GM04503 (cell line): ENCODE measurements at places on chromosomes 11 and 22.

DNA sequence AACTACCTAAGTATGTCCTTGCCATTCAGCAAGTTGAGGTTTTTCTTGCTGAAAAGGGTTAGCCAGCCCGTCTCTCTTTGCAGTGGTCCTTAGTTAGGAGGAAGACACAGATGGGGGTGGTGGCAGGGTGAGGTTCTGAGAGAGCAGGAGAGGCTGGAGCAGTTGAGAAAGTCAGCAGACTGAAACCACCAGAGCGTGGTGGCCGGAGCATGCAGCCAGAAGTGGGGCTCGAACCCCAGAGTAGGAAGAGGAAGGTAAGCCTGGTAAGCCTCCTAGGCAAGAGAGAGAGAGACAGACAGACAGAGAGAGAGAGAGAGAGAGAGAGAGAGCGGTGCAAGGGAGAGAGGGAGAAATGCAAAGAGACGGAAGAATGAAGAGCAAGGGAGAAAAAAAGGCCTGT is 9.2 kb upstream of the SCN4B start:
- no peak for DNase-seq

- DNase-seq, result no peak
Measured at GRCh38 chr11:91926965-91927364, 297.7 kb upstream of the FAT3 start.

GRCh38 chr22:17228725-17229126 is 9.5 kb upstream of the ADA2 start:
- no peak for DNase-seq

DNA sequence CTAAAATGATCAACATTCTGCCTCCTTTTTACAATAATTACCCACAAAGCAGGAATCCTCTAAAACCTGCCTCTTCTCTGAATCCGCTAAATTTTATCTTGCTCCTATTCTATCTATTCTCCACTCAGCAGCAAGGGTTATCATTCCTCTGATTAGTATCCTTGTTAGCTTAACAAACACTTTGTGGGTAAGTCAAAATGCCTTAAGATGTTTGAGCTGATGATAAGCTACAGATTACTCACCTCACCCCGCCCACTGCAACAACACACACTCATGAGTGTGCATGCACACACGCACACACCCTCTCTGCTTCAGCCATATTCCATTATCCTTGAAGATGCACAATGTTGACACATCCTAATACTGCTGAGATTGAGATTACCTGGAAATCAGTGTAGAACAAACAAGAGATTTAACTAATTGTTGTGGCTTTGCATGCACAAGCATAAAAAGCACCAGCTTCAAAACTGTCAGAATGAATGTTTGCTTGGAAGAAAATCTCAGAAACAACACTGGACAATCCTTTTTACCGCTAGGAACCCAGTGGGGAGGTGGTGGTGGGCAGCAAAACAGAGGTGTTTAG is 130.9 kb downstream of the BBOX1 start:
- no peak for DNase-seq

- no peak for DNase-seq
Measured at GRCh38 chr11:67027483-67027930, 4.6 kb downstream of the SYT12 start.

DNA sequence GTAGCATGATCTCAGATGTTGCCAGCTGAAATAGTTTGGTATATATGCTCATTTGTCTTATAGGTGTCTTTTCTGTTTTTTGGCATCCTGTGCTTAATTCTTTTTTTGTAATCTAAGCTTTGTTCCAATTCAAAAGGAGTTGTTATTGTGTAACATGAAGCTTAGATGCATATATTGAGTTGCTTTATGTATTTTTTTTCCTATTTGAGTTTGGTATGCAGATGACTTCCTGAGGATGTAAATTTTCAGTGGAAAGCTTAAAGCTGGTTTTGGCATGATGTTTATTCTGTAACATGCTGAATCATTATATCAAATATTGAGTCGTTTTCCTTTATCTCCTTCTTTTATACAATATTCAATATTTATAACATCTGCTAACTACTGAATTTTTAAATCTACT is 69.4 kb downstream of the DDX10 start:
- no peak for DNase-seq

DNA sequence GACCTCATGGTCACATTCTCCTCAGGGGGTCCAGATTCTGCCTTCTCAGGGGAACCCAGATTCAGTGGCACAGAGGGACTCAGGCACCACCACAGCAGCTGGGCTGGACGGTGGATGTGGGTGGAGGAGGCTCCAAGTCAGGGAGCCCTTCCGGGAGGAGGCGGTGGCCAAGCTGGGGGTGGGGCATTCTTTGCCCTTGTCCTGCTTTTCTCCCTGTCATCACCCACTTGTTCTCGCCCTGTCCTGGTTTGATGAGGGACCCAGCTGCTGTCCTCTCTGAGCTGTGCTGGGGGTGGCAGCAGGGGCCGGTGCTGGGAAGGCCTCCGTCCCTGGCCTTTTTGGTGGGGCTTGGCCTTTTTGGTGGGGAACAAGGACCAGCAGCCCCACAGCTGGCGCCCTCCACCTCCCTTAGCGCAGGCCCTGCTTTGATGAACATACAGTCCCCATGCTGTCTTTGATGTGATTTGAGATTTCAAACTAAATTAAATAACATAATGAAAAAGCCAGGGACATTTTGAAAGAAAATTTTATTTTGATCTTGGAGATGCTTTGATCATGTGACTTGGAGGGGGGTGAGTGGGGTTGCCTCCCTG is 1168.2 kb downstream of the BRD1 start:
- no peak for DNase-seq

- DNase-seq, result no peak
Measured at GRCh38 chr11:60954421-60954820, 2.4 kb upstream of the SLC15A3 start.

DNA sequence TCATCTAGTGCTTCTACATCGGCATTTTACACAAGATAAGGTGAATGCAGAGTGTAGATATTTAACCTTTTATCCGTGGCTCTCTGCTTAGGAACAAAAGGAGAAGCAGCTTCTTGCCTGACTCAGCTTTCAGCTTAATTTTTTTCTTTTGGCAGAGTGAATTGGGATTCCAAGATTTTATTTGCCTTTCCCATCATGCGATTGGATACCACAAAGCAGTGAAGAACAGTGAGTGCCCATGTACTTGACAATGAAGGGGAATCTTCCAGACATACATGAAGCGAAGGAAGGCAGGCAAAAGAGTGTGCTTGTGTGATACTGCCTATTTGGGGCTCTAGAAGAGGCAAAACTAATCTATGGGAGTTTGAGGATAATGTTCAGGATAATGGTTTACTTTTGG is 17.0 kb upstream of the CHKA start:
- DNase-seq, result no peak

DNA sequence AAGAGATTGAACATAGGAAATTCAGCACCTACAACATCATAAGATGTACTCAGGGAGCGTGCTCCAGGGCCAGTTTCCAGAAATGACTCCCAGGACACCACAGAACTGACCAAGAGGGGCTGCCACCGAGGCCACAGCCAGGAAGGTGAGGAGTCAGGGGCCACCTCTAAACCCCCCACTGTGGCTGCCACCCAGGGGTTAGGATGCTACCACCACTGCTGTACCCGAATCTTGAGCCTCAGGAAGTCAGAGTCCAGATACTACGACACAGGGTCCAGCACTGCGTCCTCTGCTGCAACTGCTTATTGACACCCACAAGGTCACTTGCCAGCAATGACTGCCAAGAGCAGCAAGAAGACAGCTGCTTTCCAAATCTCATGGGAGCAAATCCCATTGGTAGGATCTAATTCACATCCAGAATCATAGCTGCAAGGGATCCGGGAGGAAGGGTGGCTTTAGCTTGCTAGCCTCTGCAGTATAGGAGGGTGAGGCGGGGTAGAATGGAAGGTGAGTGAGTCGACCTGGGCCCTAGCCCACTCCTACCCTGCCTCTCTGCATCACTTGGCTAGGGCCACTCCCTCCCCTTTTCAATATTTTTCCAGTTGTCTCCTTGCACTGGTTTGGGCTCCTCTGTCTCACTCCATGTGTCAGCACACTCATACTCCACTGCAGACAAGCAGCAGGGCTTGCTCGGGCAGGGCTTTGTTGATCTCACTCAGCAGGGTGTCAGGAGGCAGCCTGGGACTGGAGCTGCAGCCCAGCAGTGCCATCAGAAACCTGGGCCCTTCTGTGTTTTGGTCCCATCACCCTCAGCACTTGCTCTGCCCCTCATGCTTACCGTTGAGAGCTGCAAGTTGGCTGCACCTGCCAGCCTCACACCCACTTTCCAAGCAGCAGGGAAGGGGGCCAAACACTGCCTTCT is 18.1 kb upstream of the CYTH4 start:
- DNase-seq, result no peak

DNA sequence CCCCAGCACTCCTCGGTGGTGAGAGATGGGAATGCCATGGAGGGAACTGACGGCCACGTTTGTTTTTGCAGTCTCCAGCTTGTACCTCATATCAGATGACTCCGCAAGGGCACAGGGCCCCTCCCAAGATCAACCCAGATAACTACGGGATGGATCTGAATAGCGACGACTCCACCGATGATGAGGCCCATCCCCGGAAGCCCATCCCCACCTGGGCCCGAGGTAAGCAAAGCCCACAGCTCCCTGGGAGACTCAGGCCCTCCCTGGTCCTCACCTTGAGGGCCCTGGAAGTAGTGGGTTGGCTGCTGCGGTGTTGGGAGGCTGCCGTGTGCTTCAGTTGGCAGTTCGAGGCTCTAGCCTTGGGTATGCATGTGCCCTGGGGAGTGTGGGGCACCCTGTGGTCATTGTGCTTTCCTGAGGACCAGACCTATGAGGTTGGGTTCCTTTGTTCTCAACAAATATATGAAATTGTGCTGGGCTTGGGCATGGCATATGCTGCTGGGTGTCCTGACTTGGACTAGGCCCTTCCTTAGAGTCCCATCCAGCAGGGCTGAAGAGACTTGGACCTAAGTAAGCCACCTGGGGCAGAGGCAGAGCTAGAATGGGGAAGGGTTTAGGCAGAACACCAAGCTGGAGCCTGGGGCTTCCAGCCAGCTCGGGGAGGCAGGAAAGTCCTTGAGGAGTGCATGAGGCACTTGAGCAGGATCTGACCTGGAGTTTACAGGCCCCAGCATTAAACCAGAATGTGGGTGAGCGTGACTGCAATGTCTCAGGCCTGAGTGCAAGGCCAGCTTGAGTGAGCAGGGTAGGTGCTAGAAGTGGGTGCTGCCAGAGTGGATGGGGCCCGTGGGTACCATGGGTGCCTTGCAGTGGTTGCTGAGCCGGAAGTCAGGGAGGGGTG is 26.4 kb downstream of the INCENP start:
- DNase-seq, result no peak

DNA sequence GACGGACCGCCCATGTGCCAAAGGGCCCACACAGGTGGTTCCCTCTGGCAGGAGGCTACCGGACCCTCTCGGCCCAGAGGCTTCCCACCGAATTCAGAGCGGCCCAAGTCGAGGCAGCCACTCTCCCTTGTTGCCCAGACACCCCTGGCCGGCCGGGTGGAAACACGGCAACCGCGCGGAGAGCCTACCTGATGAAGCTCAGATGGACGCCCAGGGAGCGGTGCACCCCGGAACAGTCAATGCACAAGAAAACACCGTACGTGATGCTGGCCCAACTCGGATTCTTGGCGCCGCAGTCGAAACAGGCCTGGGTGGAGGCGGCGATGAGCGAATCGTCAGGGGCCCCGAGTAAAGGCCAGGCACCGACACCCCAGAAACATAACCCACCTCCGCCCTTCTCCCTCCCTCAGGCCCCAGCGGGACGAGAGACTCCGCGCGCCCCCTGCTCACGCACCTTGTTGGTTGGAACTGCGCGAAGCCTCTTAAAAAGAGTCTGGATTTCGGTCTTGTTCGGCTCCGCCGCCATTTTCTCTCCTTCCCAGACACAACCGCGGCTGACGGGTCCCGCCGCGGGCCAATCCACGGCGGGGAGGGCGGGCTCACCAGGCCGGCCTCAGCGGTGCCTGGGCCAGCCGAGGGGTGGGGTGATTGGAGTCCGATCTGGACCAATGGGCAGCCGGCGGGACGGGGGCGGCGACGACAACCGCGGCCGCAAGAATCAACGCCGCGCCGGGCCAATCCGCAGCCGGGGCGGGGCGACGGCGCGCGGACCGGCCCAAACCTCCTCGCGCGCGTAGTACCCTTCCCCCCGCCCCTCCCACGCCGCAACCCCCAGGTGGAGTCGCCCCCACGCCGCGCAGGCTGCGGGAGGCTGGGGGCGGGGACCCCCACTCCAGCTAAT is at the start of gene ARFGAP2:
ARFGAP2 (minus strand) TSS at position 552 of the 901 bp plus-strand sequence; CDS start at position 526, 26 bp downstream.
- peak; percentile 68 for DNase-seq

GRCh38 chr22:49297286-49297870 is 530.3 kb downstream of the BRD1 start:
- DNase-seq, result no peak

DNA sequence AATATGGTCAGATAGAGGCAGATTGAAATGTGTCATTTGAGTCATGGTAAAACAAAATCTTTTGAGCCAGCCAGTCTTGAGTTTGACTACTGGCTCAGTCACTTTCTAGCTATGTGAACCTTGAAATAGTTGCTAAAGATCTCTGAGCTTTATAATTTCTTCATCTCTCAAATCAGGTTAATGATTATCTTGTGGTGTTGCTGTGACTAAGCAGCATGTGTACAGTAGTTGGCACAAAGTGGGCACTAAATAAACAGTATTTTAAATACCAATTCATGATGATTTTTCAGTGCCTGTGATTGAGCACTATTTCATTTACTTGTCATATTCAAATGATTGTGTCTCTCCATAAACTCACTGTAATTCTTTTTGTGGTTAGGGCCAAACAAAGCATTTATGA is 70.8 kb downstream of the RAB38 start:
- no peak for DNase-seq

GRCh38 chr11:127818625-127819024 is 768.7 kb downstream of the ETS1 start:
- no peak for DNase-seq

GRCh38 chr11:73249853-73250783 is 22.0 kb upstream of the P2RY6 start:
- no peak for DNase-seq

DNA sequence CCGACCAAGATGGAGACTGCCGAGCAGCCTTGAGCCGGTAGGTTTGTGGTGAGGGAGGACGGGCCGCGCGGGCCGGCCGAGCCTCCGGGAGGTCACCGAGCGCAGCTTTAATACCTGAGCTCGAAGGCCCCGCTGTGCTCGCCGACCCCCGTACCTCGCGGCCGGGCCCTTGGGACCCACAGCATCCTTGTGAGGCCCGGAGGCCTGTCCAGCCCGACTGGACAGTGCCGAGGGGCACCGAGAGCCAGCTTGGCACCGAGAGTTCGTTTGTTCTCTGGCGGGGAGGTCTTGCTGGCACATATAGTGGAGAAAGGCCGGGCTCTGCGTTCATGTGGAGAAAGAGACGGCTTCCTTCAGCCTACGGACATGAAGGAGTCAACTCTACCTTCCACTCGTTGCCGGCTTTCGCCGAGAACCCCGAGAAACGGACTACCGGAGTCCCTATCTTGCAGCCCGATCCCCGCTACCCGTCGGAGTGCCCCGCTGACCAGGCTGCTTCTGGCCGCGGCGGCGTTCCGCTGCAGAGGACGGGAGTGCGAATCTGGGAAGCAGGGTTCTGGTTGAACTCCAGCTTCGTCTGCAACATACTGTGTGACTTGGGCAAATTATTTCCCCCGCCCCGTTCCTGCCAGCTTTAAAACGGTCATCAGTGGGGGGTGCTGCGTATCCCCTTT is 349 bp downstream of the TSSC4 start:
- DNase-seq, result no peak

GRCh38 chr11:101357771-101358170 is 226.0 kb downstream of the TRPC6 start:
- DNase-seq, result no peak

- DNase-seq, result no peak
Measured at GRCh38 chr11:66861774-66862558, 5.1 kb downstream of the LRFN4 start.
